ENCODE measurements at places on chromosomes 4 and X.
A peak's percentile ranks its signal among the peaks of the same experiment; 100 is the strongest.

DNA sequence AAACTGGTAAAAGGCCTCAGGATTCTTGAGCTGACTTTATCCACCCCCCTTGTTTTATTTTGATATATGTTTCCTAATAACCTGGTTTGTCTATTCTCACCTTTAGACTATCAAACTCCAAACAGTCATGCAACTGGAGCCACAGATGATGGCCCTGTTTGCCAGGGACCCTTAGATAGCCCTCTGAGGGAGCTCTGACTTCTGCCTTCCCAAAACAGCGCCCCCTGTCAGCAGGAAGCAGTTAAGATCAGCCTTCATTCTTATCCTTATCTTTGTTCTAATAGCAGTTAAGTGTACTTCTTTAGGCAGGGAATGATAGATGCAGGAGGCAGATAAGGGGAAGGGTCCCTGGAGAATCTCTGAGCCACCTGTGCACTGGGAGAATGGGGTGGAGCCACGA is 27.5 kb upstream of the CXCL13 start:
- no peak for DNase-seq

DNA sequence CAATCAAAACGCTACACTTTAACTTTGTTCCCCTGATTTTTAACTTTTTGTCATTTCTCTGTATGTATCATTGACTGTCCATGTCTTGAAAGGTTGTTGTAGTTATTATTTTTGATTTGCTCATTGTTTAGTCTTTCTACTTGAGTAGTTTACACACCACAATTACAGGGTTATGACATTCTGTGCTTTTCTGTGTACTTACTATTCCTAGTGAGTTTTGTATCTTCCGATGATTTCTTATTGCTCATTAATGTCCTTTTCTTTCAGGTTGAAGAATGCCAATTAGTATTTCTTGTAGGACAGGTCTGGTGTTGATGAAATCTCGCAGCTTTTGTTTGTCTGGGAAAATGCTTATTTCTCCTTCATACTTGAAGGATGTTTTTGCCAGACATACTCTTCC is 89.2 kb upstream of the SH3RF1 start:
- DNase-seq = no peak

DNA sequence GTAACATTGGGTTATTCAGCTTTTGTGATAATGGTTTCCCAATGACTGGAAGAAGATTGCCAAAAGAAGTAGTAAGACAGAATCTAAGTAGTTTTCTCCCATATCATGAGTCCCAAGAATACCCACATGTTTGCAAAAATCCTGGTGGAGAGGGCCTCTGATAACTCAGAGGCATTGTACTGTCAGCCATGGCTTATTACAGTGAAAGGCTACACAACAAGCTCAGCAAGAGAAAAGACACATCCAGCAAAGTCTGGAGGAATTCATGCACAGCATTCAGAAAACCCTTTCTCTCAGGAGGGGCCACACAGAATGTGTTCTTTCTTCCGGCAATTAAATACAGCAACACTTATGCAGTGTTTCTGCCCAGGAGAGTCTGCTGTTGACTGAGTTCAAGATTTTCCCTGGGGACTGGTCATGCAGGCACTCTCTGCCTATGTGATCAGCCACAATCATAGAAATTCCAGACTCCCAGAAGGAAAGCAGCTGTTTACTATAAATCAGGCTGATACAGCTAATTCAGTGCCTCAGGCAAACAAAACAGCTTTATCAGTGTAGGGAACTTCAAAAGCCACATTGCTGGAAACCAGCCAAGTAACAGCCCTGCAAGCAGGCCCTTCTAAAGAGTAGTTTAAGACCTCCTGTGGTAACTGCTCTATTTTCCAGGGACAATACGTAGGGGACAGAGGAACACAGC is 937.1 kb downstream of the CCSER1 start:
- peak; percentile 13 for DNase-seq

DNA sequence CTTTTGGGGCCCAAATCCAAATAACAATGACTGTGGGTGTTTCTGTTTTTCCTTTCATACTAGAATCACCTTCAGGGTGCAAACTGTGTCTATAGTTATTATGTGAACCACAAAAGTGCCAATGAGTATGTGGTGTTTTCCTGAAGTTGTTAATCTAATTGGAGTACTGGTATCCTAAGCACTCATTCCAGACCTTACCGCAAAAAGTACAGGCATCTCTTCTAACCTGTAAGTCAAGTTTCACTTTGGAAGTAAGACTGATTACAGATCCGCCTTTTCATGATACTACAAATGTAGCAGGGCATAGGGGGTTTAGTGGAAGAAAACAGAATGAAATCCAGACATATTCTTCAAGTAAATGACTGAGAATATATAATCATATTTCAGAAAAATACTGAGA is 16.1 kb downstream of the COQ2 start:
- DNase-seq = no peak

DNA sequence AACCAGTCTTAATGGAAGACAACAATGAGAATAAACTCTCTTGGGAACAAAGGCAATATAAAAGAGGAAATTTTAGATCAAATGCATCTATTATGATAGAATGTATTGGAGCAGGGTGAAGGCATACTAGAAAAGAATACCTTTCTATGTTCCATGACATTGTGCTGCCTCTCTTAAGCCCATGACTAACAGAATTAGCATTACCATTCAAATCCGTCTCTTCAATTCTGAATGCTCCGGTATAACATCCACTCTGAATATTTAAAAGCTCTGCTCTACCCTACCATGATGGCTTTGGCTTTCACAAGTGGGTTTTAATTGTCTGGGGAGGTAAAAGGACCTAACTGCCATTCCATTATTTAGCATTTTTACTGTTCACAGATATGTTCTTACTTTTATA is 1878.4 kb downstream of the ARAP2 start:
- DNase-seq = no peak

- no peak for DNase-seq
These were observed 3.8 kb upstream of the AMMECR1 start for GRCh38 chrX:110321670-110322069.

DNA sequence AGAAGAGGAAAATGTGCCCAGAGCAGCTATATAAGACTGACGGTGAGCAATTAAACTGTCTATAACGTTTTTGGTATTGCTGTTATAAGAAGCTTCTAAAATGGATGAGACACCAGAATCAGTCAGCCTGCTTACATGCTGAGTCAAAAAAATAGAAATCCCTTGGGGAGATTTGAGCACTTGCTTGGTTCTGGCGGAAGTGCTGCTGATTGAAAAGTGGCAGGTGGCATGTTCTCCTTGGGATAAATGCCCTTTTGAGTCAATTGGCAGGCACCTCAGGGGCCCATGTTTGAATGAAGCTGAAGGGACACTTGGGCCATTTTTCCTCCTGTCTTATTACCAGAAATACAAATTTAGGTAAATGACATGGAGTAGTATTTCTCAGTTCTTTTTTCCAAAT is 148.7 kb downstream of the PTCHD1 start:
- DNase-seq = no peak

GRCh38 chr4:102247041-102247440 is 98.2 kb downstream of the SLC39A8 start:
- peak; percentile 25 for DNase-seq

- peak; percentile 83 for DNase-seq
These were observed 9.8 kb downstream of the EREG start for GRCh38 chr4:74374561-74375327.

DNA sequence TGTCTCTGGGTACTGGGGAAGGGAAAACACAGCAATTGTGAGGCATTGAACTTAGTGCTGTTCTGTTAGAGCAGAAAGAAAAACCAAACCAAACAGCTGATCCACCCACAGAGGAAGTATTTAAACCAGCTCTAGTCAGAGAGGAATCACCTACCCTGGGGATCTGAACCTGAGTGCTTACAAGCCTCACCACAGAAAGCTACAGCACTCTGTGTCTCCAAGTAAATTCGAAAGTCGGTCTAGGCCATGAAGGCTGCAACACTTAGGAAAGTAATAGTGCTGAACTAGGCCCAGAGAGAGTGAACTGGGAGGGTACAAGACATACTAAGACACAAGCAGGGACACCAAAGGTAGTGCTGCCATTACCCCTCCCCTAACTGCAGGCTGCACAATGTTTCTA is 142.2 kb upstream of the CXorf51A start:
- DNase-seq = no peak

- no peak for DNase-seq
These were observed 69.5 kb upstream of the GABRA3 start for GRCh38 chrX:152520653-152521052.

DNA sequence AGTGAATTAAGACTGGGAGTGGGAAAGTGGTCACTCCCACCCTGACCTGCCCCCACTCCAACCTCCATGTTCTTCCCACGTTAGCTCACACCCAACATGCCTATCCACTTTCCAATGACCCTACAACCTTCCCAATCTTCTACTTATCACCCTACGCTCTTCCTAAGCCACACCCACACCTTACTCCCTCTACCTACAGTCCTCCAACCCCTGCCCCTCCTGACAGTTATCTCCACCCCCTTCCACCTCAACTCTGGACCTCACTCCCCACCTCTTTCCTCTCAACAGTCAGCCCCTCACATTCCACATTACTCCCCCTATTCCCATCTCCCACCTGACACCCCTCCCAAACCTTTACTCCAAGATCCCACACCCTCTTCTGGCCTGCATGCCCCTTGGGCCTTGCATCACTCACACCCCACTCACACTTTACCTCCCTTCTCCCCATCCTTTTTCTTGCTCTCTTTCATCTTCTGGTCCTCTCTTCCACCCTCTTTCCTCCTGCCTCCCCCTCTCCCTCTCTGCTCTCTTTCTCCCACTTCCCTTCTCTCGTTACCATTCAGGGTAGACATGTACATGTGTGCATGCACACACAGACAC is 6.9 kb downstream of the NALF2 start:
- DNase-seq = no peak

GRCh38 chr4:101367201-101367600 is 19.9 kb upstream of the PPP3CA start:
- DNase-seq = peak; percentile 97

GRCh38 chr4:122458625-122459024 is 2.1 kb upstream of the IL2 start:
- DNase-seq = peak; percentile 56

DNA sequence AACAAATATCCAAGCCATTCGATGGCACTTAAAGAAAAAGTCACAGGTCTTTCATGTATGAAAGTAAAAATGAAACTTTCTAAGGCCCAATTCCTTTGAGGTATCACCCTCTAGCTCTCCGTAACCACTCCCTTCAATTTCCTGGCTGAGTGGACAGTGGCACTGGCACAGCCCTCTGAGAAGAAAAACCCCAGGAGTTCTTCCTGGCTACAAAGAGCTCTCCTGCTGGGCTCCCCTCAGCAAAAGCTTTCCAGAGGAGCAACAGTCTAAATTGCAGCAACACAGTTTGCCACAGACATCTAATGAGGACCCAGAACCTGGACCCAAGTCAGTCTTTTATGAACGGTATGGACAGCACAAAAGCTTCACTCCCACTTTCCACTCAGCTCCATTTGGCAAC is 71.8 kb downstream of the FUNDC1 start:
- DNase-seq = no peak

DNA sequence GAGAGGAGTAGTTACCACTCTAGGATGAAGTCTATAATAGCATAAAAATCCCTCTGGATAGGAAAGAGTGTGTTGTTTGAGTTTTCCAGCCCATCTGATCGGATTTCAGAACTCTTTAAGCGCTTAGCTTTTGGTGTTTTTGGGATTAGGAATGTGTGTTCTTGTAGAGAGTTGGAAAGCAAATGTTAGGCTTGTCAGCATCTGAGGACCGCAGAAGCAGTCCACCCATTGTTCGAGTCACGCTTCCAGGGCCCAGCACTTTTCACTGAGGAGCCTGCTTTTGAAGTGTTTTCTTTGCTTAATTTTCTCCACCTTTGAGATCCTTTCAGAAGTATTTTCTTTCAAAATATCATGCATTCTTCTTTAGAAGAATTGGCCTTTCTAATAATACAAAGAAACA is 306.2 kb downstream of the TENM3 start:
- no peak for DNase-seq

GRCh38 chrX:40031911-40032310 is 65.8 kb downstream of the BCOR start:
- DNase-seq = no peak

- no peak for DNase-seq
These were observed 195.1 kb downstream of the MAGEB5 start for GRCh38 chrX:26411045-26411444.
